Hindlimb muscle (tissue), 1 donor: ENCODE measurements at places on chromosomes 11 and 22.

GRCh38 chr11:115550291-115551059 is 46.3 kb upstream of the CADM1 start:
- no peak for DNase-seq

DNA sequence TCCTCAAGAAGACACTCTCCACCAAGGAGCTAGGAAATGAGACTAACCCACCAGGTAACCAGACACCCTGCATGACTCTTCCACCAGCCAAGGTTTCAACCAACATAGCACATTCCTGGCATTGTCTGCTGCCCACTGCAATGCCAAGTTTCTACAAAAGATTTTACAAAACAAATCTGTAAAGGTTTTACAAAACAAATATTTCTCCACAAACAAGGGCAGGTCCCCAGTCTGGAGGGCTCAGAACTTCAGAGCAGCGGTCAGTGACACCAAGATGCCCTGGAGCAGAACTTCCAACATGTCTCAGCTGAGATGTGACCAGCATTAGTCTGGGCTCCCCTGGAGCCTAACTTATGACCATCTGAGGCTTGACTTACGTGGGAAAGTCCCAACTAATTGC is 14.0 kb downstream of the GALNT18 start:
- DNase-seq = no peak

GRCh38 chr11:72641522-72642042 is 32.6 kb downstream of the PDE2A start:
- no peak for DNase-seq

DNA sequence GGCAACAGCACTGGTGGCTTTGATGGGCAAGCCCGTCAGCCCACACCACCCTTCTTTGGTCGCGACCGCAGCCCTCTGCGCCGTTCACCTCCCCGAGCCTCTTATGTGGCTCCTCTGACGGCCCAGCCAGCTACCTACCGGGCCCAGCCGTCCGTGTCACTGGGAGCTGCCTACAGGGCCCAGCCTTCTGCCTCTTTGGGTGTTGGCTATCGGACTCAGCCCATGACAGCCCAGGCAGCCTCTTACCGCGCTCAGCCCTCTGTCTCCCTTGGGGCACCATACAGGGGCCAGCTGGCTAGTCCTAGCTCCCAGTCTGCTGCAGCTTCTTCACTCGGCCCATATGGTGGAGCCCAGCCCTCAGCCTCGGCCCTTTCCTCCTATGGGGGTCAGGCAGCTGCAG is 8.0 kb downstream of the RBM14 start:
- no peak for DNase-seq

- no peak for DNase-seq
Observed at GRCh38 chr22:21000207-21000986, 1.5 kb downstream of the THAP7 start.

- no peak for DNase-seq
Observed at GRCh38 chr22:38879108-38879729, 7.2 kb upstream of the CBX6 start.

DNA sequence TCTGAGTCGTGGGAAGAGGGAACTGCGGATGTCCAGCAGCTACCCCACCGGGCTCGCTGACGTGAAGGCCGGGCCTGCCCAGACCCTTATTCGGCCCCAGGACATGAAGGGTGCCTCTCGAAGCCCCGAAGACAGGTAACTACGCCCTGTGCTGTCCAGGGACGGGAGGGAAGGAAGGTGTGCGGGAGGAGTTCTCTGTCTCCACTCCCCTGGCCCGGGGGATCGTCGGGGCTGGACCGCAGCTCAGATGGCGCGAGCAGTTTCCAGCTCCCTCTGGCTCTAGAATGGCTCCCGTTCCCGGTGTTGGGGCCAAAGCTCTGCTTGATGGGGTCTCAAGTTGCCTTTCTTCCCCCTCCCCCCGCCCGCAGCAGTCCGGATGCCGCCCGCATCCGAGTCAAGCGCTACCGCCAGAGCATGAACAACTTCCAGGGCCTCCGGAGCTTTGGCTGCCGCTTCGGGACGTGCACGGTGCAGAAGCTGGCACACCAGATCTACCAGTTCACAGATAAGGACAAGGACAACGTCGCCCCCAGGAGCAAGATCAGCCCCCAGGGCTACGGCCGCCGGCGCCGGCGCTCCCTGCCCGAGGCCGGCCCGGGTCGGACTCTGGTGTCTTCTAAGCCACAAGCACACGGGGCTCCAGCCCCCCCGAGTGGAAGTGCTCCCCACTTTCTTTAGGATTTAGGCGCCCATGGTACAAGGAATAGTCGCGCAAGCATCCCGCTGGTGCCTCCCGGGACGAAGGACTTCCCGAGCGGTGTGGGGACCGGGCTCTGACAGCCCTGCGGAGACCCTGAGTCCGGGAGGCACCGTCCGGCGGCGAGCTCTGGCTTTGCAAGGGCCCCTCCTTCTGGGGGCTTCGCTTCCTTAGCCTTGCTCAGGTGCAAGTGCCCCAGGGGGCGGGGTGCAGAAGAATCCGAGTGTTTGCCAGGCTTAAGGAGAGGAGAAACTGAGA is 1.4 kb downstream of the ADM start:
- DNase-seq = no peak

DNA sequence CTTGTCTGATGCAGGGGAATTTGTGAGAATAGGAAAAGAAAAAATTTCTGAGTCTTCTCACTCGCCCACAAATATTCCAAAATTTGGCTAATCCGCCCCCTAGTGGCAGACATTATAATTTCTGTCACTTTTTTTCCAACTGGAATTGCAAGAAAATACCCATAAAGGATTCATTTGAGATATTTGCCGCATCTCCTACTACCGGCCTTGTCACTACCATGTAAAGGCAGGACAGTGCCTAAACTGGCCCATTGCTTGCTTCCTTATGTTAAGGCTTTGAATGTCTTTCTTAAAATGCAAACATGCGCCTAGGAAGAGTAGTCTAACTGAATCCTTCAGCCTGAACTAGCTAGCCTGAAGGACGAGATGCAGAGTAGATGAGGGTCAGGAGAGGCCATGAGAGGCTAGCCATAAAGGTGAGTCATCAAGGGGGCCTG is 9.3 kb upstream of the CEP295 start:
- peak; percentile 34 for DNase-seq

- no peak for DNase-seq
Observed at GRCh38 chr11:70555078-70555477, 156.7 kb downstream of the CTTN start.

- DNase-seq = peak; percentile 26
Observed at GRCh38 chr11:75668451-75669297, at the start of gene MAP6. Gene MAP6 (minus strand): TSS chr11:75669038. CDS start chr11:75668369, 669 bp downstream.

DNA sequence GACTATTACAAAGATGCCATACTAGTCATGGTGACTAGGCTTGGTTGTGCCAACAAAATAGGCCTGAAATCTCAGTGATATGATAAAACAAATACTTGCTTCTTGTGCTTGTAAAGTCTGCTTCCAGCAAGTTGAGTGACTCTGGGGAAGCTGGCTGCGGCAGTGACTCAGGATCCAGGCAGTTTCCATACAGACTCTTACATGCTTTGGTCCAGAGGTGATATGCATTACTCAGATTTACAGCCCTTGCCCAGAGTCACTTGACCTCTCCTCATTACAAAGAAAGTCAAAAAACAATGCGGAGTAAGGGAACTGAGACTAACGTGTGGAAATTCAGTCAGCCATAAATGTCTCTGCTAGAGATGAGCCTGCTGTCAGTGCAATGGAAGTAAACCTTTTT is 387.5 kb downstream of the KCNA4 start:
- no peak for DNase-seq

DNA sequence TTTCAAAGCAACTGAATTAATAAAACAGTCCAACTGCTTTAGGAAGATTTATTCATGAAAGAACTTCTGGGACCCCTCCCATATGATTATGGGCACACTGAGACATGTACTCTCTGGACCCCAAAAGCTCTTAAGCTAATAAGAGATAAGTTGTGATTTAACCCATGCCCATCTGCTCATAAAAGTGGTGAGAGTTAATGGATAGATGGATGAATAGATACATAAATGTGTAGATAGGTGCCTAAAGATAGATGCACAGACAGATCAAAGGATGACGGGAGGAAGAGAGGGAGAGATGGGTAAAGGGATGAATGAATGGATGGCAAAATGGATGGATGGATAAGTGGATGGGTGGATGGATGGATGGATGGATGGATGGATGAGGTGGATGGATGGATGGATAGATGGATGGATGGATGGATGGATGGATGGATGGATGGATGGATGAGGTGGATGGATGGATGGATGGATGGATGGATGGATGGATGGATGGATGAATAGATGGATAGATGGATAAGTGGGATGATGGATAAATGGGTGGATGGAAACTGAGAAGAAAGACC is 29.4 kb upstream of the TH start:
- no peak for DNase-seq
